Body of pancreas (tissue), 4 donors: ENCODE measurements at places on chromosomes 16 and 17. TPM values are rescaled to one million over a fixed set of nuclear protein-coding genes. Genes with fewer than 3 reads are reported as not detected.

Gene DNAAF1
- 1.3 TPM for total RNA-seq

Gene SLC47A2
- 0.26 TPM for total RNA-seq

GRCh38 chr17:1896243-1897104 is 66.7 kb downstream of the RPA1 start:
- DNase-seq: no peak

DNA sequence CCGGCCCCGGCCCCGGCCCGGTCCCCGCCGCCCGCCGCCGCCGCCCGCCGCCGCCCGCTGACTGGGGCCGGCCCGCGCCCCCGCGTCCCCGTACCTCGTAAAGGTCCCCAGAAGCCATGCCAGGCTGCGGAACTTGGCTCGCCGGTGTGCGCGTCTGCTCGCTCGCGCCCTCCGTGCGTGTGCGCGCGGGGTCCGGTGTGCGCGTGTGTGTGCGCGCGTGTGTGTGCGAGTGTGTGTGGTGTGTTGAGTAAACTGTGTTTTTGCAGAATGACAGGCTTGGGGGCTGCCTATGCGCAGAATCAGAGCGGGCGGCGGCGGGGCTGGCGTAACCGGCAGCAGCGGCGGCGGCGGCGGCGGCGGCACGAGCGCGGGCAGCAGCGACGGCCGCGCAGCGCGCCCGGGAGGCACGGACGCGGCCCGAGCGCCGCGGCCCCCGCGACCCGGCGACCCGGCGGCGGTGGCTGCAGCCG is 307 bp downstream of the CDYL2 start:
- peak; percentile 67 for DNase-seq

- DNase-seq: peak; percentile 57
These were observed at the start of gene RNF213 for GRCh38 chr17:80260791-80261158. Gene RNF213, plus strand, starts transcription at chr17:80260852. Its CDS starts 2,830 bp downstream, at chr17:80263682.

DNA sequence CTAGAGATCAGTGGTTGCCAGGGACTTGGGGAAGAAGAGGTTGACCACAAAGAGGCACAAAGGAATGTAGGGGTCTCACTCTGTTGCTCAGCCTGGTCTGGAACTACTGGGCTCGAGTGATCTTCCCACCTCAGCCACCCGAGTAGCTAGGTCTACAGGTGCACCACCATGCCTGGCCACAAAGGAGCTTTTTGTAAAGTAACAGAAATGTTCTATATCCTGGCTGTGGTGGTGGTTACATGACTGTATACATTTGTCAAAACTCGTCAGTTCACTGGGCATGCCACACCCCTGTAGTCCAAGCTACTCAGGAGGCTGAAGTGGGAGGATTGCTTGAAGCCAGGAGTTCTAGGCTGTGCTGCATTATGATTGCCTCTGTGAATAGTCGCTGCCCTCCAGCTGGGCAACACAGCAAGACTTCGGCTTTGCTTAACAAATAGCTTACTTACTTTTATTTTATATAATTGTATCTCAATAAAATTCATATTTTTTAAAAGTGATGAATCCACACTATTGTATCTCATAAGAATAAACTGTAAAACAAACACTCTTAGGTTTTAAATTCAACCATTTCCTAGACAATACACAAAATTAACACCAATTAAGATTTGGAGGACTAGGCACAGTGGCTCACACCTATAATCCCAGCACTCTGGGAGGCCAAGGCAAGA is 5.0 kb downstream of the SKA2 start:
- no peak for DNase-seq

DNA sequence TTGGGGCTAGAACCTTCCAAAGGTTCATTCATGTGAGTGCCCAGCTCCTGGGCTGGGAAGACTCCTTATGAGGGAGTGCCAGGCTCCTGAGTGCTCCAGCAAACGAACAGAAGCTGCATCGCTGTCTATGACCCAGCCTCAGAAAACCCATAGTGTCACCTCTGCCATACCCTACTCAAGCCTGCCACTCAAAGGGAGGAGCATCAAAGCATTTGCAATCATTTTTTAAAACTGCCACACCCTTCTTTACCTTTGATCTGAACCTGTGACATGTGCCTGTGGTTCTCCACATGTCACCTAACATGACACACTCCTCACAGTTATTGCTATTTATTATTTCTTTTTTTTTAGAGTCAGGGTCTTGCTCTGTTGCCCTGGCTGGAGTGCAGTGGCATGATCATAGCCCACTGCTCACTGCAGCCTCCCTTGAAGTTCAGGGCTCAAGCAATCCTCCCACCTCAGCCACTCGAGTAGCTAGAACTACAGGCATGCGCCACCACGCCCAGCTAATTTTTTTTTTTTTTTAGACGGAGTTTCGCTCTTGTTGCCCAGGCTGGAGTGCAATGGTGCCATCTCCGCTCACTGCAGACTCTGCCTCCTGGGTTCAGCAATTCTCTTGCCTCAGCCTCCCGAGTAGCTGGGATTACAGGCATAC is 7.3 kb upstream of the KDM8 start:
- no peak for DNase-seq
